Stimulated activated CD4-positive, alpha-beta T cell treated with anti-CD3 and anti-CD28 coated beads, Interleukin-4, amount 100 ng/mL, for 1 hour (primary cell): ENCODE measurements at places on chromosomes 5 and 9.

GRCh38 chr9:18216376-18216775 lies 257.6 kb upstream of the ADAMTSL1 start:
- DNase-seq, result no peak

- DNase-seq, result no peak
Observed at GRCh38 chr5:44388321-44389089, 715 bp downstream of the FGF10 start.

- no peak for DNase-seq
Observed at GRCh38 chr5:14247054-14247386, 103.9 kb downstream of the TRIO start.

GRCh38 chr9:112489039-112489546 lies 2.5 kb downstream of the KIAA1958 start:
- DNase-seq, result no peak

DNA sequence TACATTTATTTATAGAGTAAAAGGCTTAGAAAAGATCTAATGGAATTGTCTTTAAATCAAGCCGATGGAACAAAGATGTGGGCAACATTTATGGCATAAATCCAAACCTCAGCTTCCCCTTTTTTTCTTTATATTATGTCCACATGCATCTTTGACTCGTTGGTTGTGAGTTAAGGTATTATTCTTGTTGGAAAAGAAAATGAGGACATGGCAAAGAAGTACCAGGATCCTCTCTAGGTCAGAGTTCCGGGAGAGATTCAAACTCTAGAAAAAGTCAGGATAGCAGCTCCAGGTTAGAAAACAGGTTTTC lies 508 bp upstream of the NME5 start:
- DNase-seq, result no peak

DNA sequence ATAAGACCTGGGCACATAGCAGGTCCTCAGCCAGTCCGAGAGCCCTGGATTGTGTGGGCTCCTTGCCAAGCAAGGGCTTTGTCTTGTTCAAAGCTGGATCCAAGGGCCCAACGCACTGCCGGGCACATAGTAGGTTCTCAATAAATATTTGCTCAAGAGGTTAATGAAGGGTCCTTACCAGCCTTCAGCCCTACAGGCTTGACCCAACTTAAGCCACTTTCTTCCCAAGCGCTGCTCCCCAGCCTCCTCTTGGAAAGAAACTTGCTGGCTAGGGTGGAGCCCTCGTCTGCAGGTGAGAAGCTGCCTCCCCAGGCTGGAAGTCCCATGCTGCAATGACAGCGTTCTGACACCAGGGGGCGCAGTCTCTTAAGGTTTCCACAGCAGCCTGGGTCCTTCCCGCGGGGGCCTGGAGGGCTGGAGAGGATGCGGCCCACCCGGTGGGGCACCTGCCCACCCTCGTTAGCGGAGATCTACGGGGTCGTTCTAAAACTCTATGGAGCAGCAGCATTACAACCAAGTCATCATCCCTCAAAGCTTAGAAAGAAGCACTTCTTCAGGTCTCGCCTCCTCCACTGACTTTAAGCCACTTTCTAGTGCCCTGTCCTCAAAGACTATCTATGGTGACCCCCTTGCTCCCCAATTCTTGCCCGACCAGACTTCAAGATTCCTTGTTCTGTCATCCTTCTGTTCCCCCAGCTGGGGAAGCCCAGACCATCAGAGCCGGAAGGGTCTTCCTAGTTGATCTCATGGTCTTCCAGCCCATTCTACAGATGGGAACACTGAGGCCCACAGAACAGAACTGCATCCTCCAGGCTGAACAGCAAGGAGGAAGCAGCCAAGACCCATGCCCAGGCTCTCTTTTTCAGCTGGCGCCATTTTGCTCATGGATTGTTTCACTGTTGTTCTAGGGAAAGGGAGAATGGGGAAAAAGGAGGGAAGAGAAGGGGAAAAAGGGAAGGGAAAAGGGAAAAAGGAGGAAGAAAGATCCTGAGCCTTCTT lies 115.4 kb downstream of the LHX2 start:
- DNase-seq, result peak; percentile 79

GRCh38 chr5:864492-865167 lies 13.8 kb upstream of the ZDHHC11 start:
- no peak for DNase-seq
